ENCODE measurements at places on chromosomes 1 and 21.

DNA sequence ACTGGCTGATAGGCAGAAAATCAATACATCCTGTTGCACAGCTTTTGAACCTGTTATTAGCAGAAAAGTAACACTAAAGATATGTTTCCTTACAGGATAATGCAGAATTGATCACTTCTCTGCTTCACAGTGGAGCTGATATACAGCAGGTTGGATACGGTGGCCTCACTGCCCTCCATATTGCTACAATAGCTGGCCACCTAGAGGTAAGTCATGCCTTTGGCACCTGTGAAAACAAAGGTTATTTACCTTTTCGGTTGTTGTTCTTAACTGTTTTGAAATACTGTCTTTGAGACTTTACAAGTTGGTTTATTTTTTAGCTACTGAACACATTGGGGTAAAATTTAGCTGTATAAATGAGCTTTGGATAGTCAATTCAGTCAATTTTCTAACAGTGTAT is 36.3 kb downstream of the TNNI3K start:
- no peak for DNase-seq

DNA sequence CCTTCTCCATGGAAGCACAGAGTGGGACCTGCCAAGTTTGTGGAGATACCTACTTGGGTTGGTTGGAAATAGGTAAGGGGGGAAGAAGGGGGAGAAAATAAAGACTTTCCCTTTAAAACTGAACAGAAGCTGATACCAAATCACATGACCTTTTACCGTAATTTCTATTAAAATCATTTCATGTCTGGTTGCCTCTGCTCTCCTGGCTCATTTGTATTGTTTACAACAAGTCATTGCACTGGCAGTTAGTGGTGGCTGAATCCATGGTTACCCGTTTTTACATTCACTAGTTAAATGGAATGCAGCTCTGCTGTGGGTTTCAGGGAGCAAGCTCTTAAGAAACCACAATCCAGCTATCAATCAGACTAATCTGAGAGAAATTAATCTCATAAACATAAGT is 353.7 kb upstream of the ESRRG start:
- DNase-seq = no peak

DNA sequence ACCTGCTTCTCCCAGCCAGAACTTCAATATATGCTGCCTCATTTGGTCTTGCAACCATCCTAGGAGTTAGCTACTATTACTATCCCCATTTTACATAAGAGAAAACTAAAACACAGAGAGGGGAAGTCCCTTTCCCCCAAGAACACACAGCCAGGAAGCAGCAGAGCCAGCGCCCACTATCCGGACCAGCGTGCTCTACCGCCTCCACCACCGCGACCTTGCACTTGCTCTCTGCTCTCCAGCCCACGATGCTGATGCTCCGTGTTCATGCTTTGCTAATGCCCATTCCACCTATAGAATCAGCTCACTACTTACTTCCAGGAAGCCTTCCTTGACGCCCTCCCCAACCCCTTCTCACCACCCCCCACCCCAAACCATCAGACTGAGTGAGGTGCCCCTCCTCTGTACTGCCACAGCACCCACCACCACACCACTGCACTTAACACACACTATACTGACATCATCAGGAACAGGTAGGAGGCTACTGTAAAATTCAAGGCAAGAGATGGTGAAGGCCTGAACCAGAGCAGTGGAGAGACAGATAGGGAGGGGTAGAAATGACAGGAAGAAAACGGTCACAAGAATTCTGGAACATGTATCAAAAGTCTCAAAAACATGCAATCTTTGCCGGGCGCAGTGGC is 9.4 kb downstream of the TMEM53 start:
- peak; percentile 12 for DNase-seq

- DNase-seq = no peak
Observed at GRCh38 chr1:23779826-23780371, 1.7 kb downstream of the PITHD1 start.

GRCh38 chr1:151621351-151621750 is 9.5 kb downstream of the SNX27 start:
- DNase-seq = no peak

- no peak for DNase-seq
Observed at GRCh38 chr21:27564684-27565301, 597.9 kb upstream of the ADAMTS5 start.

- peak; percentile 12 for DNase-seq
Observed at GRCh38 chr1:203173566-203173965, 2.1 kb downstream of the MYBPH start.

DNA sequence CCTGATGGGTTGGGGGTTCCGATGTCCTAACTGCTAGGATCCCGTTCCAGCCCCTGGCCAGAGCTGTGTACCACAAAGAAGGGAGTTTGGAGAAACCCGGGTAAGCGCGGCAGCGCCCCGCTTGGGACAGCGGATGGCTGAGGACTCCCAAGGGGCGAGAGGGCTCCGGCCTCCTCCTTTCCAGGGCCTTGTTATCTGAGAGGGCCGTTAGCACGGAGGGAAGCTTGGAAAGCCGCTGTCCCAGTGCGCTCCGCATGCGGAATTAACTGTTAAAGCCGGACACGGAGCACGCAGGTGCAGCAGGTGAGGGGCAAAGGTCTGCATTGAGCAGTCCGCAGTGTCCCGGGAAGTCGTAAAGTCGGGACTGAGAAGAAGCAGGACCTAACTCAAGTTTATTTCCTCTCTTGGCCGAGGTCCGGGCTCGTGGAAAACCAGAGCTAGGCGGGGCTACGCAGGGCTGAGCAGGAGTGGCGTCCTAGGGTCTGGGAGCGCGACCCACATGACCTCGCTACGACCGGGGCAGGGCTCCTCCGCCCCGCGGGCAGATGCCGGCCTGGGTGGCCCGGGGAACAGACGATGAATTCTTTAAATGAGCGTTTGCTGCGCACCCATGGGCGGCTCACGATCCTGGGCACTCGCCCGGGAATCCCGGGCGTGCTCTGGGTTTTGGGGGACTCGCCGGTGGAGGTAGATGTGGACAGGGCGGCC is 4.5 kb downstream of the LHX4 start:
- no peak for DNase-seq

DNA sequence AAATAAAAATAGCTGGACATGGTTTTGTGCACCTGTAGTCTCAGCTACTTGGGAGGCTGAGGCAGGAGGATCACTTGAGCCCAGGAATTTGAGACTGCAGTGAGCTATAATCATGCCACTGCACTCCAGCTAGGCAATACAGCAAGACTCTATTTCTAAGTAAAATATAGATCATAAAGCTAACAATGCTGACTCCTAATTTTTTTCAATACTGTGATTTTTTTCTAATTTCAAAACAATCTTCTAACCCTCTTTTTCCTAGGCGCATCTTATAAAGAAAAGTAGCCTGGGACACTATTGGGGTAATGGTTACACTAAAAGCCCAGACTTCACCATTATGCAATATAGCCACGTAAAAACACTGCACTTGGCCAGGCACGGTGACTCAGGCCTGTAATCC is 81.3 kb downstream of the PTPN14 start:
- no peak for DNase-seq

- DNase-seq = no peak
Observed at GRCh38 chr1:163131981-163132380, 62.8 kb downstream of the RGS4 start.

- DNase-seq = no peak
Observed at GRCh38 chr1:4733446-4734177, 79.2 kb downstream of the AJAP1 start.

GRCh38 chr1:84540759-84541158 is 33.5 kb downstream of the CTBS start:
- DNase-seq = no peak

GRCh38 chr1:116699605-116700004 is 32.1 kb upstream of the IGSF3 start:
- no peak for DNase-seq

Data from GM12864 (cell line).